NCI-H1417 treated with DMSO at 0.1 percent for 48 hours (cell line): ENCODE measurements at places on chromosomes 7 and 10.

DNA sequence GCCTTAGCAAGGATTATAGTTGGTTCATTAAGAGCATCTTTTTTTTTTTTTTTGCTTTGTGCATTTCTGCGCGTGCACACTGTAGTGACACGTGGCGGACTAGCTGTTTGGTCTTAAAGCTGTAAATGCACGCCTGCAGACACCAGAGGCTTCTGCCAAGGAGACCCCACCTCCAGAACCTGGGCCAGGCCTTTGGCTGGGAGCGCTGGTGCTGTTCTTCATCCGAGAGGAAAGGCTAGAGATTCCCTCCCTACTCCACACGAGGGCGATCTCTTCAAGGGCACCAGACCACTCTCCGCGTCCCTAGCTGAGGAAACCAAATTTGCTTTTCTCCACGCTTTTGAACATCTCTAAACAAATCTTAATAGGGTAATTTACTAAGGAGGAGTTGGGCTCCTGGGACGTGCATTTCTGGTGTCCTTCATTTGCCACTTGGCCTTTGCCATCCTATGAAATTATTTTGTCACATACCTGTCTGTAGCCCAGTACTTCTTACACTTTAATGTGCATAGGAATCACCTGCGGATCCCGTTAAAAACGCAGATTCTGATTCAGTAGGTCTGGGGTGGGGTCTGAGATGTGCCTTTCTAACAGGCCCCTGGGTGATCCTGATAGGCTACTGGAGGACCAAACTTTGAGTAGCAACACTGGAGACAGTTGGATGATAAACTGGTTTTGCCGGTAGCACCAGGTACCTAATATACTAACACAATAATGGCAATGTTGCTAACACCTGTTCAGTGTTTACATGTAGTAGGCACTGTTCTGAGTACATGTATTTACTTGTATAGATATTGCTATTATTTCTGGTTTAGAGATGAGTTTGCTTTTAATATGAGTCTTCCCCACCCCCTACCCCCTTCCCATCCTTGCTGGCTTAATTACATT lies 1.3 kb upstream of the SLC26A5 start:
- peak; percentile 63 for DNase-seq

- DNase-seq = no peak
These were observed 179.0 kb downstream of the DGKI start for GRCh38 chr7:137667633-137668387.

DNA sequence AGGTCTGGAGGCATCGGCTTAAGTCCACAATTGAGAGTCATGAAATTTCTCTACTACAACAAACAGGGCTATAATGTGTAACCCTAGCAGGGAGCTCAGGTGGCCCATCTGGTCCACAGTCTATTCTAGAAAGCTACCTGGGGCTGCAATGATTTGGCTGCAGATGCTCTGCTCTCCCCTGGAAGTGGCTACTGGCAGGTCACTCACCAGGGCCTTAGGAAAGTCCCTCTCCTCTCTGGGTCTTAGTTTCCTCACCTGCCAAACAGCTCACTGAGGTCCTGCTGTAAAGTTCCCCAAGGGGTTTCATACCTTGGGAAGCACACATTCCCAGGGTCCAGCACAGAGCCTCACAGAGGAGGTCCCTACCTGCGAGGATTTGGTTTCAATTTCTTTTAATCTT lies 2.5 kb downstream of the IGFBP3 start:
- no peak for DNase-seq

- no peak for DNase-seq
These were observed 57.0 kb downstream of the KAT6B start for GRCh38 chr10:74883428-74883827.

DNA sequence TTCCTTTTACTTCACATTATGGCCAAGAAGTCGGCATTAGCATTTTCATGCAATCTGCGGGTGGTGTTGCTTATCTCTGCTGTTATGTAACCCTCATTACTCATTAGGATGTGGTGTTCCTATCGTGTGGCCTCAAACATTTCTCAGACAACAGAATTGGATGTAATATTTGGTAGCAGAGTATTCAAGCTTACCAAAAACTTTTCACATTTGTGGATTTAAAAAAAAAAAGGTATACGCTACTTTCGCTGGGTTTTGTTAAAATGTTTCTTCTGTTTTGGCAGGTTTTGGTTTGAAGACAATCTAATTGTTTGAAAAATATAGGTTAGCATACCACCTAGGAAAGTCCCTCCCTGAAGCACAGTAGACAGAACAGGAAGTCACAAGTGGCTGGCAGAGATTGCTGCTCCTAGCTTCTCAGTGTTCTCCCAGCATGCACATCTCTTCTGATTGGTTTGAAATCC lies 128.8 kb downstream of the GATA3 start:
- DNase-seq = no peak

DNA sequence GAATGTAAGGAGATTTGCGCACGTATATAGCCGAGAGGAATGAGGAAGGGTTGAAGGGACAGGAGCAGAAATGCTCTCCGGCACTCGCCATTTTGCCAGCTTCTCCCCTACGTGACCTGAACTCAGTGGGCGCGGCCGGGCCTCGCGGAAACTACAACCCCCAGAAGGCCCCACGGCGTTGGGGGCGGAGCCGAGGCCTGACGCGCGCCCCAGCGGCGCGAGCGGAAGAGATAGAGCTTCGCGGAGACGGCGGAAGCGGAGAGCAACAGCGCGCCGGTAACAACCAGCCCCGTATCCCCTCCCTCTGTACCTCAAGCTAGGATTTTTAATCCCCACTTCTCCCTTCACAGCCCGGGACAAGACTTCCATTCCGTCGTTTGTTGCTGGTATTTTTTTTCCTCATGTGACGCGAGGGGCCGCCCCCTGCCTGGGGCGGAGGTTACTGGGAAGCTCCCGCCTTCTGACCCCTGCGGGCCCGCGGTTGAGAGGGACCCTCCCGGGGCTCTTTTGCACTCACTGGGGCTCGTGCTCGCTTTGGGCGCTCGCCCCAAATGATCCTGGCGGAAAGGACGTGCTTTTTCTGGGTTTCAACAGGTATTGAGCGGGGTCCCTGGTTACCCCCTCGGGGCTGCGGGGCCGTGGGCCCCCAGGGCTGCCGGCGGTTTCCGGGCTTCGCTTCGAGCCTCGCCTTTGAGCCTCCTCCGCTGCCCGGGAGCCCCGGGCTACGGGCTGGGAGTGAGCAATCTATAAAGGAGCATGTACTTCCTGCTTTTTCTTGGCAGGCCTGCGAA lies at the start of gene R3HCC1L:
R3HCC1L (plus strand) TSS at position 227 of the 791 bp plus-strand sequence. CDS start 73,458 bp downstream, outside the sequence.
- no peak for DNase-seq

GRCh38 chr10:2851566-2851965 lies 215.8 kb upstream of the PFKP start:
- no peak for DNase-seq

GRCh38 chr10:43307306-43307705 lies 40.4 kb upstream of the RASGEF1A start:
- DNase-seq = no peak

GRCh38 chr7:94492601-94493000 lies 17.0 kb upstream of the CASD1 start:
- no peak for DNase-seq

- DNase-seq = no peak
These were observed 80.5 kb upstream of the KMT2E start for GRCh38 chr7:104933521-104933988.

GRCh38 chr7:23383225-23383624 lies 84.1 kb downstream of the MALSU1 start:
- no peak for DNase-seq

GRCh38 chr7:155843426-155844018 lies 31.3 kb upstream of the SHH start:
- no peak for DNase-seq

DNA sequence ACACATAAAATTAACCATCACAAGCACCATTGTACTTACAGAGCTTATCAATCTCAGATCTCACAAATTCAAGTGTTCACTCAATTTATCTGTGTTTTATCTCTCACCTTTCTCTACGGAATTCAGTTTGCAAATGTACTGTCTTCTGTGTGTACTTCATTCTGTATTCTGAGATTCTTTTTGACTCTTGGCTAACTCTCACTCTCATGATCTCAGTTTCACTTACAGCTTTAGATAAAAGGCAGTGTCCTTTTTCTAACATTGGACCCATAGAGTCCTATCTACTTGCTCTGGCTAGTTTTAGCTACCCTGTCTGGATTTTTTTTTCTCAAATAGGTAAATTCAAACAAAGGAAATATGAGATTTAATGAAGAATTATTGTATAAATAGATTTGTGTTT lies 176.0 kb downstream of the CCDC7 start:
- DNase-seq = no peak

DNA sequence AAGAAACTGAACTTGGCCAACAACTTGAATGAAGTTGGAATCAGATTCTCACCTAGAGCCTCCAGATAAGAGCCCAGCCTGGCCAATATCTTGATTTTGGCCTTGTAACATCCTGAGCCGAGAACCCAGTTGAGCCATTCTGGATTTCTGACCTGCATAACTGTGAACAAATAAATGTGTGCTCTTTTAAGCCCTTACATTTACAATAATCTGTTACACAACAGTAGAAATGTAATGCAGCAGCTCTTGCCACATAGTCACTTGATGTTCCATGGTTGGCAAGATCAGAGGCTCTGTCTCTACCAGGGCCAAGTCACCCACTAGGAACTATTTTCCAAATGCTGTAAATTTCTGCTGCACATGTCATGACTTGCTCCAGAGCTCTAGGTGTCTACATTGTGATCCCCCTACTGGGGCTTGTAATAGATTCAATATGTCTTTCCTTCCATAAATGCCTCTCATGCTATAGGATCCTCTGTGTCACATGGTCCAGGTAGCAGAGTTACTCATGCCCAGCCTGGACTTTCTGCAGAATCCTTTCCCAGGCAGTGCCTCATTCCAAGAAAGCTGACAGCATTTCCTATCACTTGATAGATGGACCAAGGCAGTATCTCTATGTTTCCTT lies 11.4 kb upstream of the RBM20 start:
- no peak for DNase-seq

- DNase-seq = no peak
These were observed 88.2 kb downstream of the ZNF438 start for GRCh38 chr10:30943451-30943850.

- no peak for DNase-seq
These were observed 8.0 kb downstream of the PDGFA start for GRCh38 chr7:511476-512145.

- DNase-seq = no peak
These were observed 43.6 kb downstream of the CNNM1 start for GRCh38 chr10:99372546-99373271.

DNA sequence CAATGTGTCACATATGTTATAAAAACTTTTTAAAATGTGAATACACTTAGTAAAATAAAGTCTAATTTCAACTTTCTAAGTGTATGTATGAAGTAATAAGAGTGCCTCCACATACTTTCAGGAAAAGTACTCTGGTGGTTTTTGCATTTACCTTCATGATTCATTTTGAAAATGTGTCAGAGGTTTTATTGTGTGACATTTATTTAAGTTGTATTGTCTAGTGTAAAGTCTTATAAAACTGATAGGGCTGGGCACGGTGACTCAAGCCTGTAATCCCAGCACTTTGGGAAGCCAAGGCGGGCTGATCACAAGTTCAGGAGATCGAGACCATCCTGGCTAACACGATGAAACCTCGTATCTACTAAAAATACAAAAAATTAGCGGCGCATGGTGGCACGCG lies 226.5 kb downstream of the ITGB1 start:
- DNase-seq = no peak

DNA sequence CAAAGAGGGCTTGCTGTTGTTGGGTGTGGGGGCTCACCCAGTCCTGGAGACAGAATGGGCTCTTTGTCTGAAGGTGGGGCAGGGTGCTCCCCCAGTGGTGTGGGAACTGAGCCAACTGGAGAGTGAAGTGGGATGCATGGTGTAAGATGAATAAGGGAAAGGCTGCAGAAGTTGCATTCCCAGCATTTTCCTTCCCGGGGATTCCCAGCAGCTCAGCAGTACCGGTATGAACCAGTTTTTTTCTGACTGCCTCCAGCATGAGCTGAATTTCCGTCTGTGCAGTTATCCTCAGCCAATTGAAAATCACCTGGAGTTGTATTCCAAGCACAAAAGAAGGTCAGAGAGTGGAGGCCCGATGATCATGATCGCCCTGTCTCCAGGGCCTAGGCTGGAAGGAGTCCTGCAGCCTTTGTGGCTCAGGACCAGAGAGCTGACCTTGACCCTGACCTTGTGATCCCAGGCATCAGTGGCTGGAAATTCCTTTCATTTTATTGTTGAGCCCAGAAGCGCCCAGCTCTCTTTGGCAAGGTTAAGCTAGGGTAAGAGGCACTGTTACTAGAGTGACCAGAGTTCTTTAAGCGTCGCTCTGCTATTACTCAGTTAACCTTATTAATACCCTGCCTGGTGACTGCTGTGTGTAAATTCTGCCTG lies 33.4 kb downstream of the OGDH start:
- no peak for DNase-seq

GRCh38 chr7:94301024-94301586 lies 93.6 kb upstream of the COL1A2 start:
- no peak for DNase-seq

GRCh38 chr7:55774327-55775050 lies 88.1 kb downstream of the SEPTIN14 start:
- peak; percentile 97 for DNase-seq

DNA sequence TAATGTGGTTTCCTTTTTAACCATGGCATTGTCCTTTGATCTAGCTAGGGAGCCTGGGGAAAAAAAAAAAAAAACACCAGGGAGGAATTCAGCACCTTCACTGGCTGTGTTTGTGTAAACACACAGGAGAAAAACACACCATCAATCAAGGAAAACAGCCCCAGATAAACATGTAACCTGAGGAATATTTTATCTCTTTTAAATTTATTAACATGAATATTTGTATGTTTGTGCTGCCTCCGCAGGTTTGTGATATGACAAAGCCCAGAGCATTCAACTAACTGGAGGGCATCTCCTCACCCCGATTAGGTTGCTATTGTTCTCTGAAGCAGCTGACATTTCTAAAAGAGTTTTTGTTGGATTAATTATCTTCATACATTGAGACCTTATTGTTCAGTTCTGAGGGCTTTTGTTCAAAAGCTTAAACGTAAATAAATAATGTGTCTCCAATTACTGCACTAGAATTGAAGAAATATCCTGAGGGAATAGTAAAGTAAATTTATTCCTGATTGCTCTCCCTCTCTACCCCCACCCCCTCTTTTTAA lies 89.4 kb upstream of the SEMA3E start:
- DNase-seq = peak; percentile 86

- DNase-seq = no peak
These were observed at the start of gene HIP1 for GRCh38 chr7:75738604-75738974. HIP1 (minus strand) TSS chr7:75738941; CDS start chr7:75738920, 21 bp downstream.

GRCh38 chr7:126702242-126703016 lies 550.3 kb downstream of the GRM8 start:
- no peak for DNase-seq

DNA sequence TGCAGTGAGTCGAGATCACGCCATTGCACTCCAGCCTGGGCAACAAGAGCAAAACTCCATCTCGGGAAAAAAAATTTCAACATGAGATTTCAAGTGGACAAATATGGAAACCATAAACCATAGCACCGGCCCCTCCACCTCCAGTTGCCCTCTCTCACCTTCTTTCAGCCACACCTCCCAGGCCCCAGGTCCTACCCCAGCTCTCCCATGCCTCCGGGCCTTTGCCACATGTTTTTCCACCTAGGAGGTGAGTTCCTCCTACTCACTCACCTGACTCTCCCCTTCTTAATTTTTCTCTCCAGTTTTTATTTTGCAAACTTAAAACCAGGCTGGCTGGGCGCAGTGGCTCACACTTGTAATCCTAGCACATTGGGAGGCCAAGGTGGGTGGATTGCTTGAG lies 13.7 kb upstream of the CLDN4 start:
- DNase-seq = no peak

GRCh38 chr10:118590334-118590733 lies 5.1 kb downstream of the PRLHR start:
- no peak for DNase-seq

- no peak for DNase-seq
These were observed 434.2 kb upstream of the POT1 start for GRCh38 chr7:125363873-125364272.

GRCh38 chr7:41592236-41592635 lies 110.7 kb downstream of the INHBA start:
- DNase-seq = no peak
